Muscle of back (tissue), 13 donors: ENCODE measurements at places on chromosomes 2 and 18. TPM values are rescaled to one million over a fixed set of nuclear protein-coding genes. Genes with fewer than 3 reads are reported as not detected.

Gene DUSP19
- 1.8 TPM for polyA plus RNA-seq

Gene LIMS4
- 2.3 TPM for polyA plus RNA-seq

Gene DCDC2C
- polyA plus RNA-seq = 0.44 TPM

Gene CFAP221
- 1.2 TPM for polyA plus RNA-seq

Gene NEU4
- polyA plus RNA-seq = 7.8 TPM

Gene ALLC
- not detected for polyA plus RNA-seq

Gene SERPINB13
- 0.08 TPM for polyA plus RNA-seq

Gene USP14
- 58.5 TPM for polyA plus RNA-seq

Gene MARCHF4
- not detected for polyA plus RNA-seq

Gene CDH19
- 2.0 TPM for polyA plus RNA-seq

Gene MAT2A
- polyA plus RNA-seq = 173 TPM

Gene FHOD3
- polyA plus RNA-seq = 33.6 TPM

Gene RNF144A
- polyA plus RNA-seq = 17.5 TPM

Gene CAPN13
- polyA plus RNA-seq = not detected

Gene ERBB4
- polyA plus RNA-seq = 9.0 TPM

Gene LRRC30
- polyA plus RNA-seq = 4.1 TPM

Gene GNAL
- 1.5 TPM for polyA plus RNA-seq

Gene LYPD1
- 10.7 TPM for polyA plus RNA-seq

Gene INPP5D
- 4.7 TPM for polyA plus RNA-seq

Gene SERPINB10
- not detected for polyA plus RNA-seq

Gene DSG1
- polyA plus RNA-seq = 0.09 TPM

Gene CRYGD
- polyA plus RNA-seq = not detected

Gene AQP12A
- not detected for polyA plus RNA-seq

Gene GALNT1
- polyA plus RNA-seq = 95.0 TPM

Gene SERPINB4
- polyA plus RNA-seq = not detected

Gene RGPD3
- polyA plus RNA-seq = 0.07 TPM
